Hematopoietic multipotent progenitor cell treated with erythropoietin and hydrocortisone succinate and interleukin-3 and kit ligand, for 6 days (in vitro differentiated cells): ENCODE measurements at places on chromosomes 1 and 21.

DNA sequence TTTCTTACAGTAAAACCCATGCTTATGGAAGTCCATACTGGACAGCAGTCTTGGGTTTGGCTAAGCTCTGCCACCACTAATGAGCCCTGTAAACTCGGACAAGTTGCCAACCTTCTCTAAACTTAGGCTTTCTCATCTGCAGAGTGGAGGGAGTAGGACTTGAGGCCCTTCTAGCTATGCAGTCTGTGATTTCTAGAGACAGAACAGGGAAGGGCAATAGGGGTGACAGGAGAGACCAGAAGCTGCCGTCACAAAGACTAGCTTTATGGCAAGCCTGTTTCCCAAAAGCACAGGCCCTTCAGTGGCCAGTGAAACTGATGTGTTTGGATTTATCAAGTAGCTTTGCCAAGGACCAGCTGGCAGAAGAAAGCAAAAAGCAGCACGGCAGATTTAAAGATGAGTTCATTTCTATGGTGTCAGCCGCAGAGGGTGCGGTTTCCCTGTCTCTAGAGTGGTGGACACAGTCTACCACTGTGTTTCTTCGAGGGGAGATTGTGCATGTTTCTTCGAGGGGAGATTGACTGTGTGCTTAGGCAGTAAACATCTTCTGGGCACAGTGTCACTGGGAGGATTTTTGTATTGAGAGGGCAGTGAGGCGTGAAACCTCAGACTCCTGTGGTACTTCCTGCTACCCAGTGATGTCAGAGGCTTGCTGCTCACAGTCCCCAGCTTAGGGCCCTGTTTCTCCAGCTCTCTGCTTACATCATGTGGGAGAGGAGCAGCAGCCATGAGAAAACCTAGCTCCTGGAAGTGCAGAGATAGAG lies 119.0 kb downstream of the ROR1 start:
- DNase-seq = no peak

DNA sequence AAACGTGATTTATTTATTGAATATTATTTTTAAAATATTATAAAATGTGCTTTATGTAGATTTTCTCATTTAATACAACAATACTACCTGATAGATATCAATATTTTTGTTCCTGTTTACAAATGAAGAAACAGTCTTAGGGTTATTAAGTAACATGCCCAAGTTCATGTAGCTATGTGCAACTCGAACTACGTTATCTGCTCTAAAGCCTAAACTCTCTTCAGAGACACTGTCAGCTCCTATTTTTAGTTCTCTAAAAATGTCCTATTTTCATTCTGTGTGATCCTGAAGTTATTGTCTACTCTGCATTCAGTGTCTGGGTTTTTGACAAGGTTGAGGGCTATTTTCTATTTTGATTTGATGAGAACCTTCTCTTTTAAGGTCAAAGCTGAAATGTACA lies 550.1 kb upstream of the B3GALT2 start:
- DNase-seq = no peak

DNA sequence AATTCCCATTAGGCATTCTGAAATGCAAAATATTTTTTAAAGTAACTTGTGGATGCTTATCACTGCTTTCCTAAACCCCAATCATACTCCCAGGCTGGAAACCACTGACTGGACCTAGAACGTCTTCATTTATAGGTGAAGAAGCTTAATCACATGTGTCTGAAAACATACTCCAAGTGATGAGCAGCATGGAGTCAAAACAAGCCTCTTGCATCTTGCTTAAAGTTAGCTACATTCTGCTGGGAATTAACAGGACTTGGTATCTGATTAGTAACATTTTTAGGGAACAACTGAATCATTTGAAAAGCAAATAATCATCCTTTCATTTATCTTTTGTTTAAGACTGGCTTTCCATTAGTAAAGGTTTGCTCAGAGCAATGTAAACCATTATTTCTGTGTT lies 105.7 kb downstream of the AK5 start:
- no peak for DNase-seq

- peak; percentile 93 for DNase-seq
These were observed 1.1 kb upstream of the CIART start for GRCh38 chr1:150281221-150281757.

GRCh38 chr1:23616292-23616824 lies 57.1 kb upstream of the ID3 start:
- DNase-seq = no peak

- DNase-seq = no peak
These were observed 33.3 kb upstream of the PGBD5 start for GRCh38 chr1:230459465-230459864.

DNA sequence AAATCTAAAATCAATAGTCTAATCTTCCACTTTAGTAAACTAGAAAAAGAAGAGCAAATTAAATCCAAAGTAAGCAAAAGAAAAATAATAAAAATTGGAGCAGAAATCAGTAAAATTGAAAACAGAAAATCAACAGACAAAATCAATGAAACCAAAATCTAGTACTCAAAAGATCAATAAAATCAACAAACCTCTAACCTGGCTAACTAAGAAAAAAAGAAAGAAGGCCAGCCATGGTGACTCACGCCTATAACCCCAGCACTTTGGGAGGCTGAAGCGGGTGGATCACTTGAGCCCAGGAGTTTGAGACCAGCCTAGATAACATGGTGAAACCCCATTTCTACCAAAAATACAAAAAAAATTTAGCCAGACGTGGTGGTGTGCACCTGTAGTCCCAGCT lies 22.8 kb downstream of the PDIK1L start:
- DNase-seq = no peak

GRCh38 chr1:156826630-156827029 lies 10.0 kb upstream of the SH2D2A start:
- DNase-seq = no peak

DNA sequence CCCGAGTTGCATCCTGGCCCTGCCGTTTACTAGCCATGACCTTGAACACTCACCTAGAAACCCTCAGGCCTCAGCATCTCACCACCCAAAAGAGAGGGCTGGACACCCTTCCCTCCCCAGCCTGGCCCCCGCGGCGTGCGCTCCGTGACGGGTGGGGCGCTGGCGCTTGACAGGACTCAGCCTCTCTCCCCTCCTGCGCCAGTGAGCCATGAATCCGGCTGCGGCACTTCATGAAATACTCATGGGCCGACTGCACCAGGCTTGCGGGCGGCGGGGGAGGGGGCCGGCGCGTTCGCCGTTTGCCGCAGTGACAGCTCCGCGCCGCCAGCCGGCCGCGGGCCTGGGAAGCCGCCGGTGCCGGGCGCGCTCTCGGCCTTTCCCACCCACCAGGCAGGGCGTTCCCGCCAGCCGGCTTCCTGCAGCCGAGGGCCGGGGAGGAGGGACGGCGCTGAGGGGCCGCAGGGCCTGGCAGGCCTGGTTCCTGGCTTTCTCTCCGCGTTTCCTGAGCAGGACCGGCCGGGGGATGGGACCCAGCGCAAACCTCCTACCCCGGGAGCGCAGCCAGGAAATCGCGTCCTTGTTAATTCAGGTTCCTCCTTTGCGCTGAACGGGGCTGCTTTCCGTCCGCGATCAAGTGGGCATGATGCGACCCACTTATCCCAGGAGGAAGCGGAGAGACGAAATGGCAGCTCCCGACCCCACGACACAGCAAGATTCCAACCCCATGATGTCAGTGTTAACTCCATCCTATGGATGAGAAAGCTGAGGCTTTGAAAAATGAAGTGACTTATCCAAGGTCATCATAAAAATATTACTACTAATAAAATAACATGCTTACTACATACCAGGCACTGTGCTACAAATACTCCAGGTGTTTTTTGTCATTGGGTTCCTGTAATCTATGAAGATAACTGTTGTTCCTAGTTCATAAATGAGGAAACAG lies 9.1 kb upstream of the LUZP1 start:
- peak; percentile 69 for DNase-seq

- DNase-seq = peak; percentile 84
These were observed 4.7 kb downstream of the LAX1 start for GRCh38 chr1:203769505-203770343.

DNA sequence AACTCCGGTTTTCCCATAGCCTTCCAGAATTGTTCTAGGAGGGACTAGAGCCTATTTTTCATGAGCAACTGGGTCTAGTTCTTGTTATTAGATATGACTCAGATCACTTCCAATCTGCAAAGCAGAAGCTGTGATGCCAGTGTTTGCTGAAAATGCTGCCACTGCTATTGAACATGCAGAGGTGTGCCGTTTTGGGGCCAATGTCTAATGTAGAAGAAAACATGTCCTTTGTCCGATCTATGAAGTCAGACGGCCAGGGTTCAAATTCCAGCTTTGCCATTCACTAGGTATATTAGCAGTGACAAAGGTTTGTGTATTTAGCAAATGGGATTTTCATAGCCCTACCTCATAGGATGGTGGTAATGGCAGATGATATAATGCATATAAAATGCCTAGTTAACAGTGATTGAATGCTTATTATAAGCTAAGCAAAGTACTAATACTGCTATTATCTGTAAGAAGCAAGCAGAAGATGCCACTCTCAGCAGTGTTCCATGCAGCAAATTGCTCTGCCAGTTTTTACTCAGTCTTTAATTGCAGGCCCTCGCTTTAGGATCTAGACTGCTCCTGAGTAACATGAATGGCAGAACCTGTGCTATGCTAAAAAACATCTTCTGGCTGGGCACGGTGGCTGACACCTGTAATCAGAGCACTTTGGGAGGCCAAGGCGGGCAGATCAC lies 40.1 kb upstream of the CXADR start:
- DNase-seq = no peak

- DNase-seq = no peak
These were observed 1.1 kb downstream of the SERTAD4 start for GRCh38 chr1:210233495-210234328.

DNA sequence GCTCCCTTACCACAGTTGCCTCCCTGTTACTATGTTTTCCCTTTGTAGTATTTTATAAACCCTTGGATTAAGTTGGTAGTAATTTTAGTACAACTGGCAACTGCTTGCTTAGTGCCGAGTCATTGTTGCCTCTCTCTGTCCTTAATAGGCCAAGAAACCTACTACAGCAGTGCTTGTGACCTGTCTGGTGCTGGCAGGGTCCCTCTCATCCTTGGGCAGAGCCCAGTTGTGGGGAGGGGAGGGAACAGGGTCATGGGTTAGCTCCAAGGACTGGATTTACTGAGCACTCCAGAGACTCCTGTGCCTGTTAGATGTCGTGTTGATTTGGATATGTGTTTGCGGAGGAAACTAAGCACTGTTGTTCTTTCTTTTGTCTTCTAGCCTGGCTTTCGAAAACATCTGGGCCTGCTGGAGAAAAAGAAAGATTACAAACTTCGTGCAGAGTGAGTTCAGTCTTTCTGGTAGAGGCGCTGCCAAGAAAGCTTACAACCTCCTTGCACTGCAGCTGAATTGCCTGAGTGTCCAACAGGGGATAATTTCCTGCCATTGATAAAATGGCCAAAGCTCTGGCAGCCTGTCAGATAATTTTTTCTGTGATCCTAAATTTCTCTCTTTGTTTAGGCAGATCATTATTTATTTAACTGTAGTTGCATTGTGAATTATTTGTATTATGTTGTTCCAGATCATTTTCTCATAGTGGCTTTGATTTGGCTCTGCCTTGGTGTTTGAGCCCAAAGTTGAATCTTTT lies 3.6 kb downstream of the UTP11 start:
- DNase-seq = no peak

GRCh38 chr1:32337855-32338636 lies 2.0 kb upstream of the MARCKSL1 start:
- DNase-seq = peak; percentile 58

GRCh38 chr1:109397581-109398342 lies at the start of gene SORT1:
SORT1 (minus strand) TSS chr1:109397918; CDS start chr1:109397892, 26 bp downstream.
- DNase-seq = peak; percentile 82

- DNase-seq = no peak
These were observed 24.6 kb downstream of the B3GALT5 start for GRCh38 chr21:39637197-39637970.

GRCh38 chr1:247638011-247638410 lies 32.6 kb downstream of the OR2G3 start:
- no peak for DNase-seq

DNA sequence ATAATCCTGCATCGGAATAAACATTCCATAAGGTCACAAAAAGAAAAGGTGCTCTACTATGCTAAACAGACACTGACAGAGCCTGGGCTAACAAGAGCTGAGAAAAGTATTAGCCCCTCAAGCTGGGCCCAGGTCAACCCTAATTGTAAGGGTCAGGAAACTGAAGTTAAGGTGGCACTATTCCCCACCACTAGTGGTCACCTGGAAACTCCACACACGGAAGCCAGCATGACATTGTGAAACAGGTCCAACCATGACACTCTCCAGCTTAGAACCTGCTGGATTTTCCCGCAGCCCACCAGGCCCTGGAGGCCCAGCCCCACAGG lies 1.2 kb downstream of the PTTG1IP start:
- no peak for DNase-seq

GRCh38 chr1:155175927-155176371 lies 2.3 kb downstream of the TRIM46 start:
- DNase-seq = peak; percentile 79

DNA sequence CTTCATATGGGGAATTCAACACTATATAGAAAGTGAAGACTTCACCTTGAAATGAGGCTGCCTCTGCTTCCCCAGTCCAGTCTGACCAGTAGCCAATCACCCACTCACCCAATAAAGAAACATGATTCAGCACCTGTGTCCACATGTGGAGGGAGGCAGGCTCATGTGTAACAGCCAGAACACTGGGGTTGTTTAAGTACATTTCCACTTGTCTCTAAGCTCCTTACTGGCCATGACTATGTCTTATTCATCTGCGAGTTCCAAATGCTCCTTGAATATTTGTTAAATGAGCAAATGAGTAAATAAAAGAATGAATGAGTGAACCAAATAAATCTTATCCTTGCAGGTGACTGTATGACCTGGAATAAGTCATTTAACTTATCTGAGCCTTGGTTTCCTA lies 100.1 kb downstream of the BRINP2 start:
- DNase-seq = no peak

- no peak for DNase-seq
These were observed 24.9 kb upstream of the ETS2 start for GRCh38 chr21:38780879-38781278.

DNA sequence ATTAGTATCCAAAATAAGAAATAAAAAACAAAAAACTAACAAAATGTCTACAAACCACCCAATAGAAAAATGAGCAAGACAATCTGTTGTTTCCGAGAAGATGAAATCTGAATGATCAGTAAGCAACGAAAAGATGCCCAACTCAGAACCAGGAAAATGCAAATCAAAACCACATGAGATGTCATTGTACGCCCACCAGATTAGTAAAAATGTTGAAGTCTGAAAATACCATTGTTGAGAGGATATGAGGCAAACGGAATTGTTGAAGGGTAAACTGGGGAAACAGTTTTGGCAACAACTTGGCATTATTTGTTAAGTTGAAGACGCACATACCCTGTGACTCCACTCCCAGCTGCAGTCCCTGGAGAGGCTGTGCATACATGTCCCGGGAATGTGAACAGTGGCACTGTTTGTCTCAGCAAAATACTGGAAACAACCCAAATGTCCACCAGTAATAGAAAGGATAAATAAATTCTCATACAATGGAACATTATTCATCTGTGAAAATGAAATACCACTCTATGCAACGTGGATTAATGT lies 10.6 kb downstream of the ZBTB17 start:
- DNase-seq = no peak
